ENCODE measurements at places on chromosomes 11 and 22. TPM values are rescaled to one million over a fixed set of nuclear protein-coding genes. Genes with fewer than 3 reads are reported as not detected.

- no peaks in the 10 kb centered on the region for H3K36me3 ChIP-seq
- H3K27me3 ChIP-seq: peaks cover 10% of the 10 kb centered on the region
- H3K27ac ChIP-seq: no peak overlapping the region
- peaks cover 18% of the 10 kb centered on the region for H3K4me1 ChIP-seq
- H3K4me3 ChIP-seq: no peak overlapping the region
These were observed 110.9 kb downstream of the TSPAN18 start for GRCh38 chr11:44837661-44838060.

PKNOX2 gene
- total RNA-seq: 1.1 TPM

DNA sequence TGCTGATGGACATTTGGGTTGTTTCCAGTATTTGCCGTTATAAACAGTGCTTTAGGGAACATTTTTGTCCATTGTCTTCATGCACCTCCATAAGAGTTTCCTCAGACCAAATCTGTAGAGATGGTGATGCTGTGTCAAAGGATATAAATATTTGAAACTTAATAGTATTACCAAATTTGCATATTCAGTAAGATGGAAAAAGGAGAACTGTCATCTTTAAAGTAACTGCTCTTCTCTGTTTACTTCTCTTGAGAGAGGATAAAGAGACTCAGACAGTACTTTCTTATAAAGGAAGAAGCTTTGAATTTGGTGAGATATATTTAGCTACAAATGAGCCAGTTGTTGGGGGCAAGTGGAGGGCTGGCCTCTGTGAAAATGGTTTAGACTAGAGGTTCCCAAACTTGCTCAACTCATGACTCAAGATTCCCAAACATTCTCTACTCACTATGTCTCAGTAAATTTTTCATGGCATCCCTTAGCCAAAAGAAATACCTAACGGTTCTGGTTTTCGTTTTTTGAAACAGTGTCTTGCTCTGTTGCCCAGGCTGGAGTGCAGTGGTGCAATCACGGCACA, 26.2 kb downstream of the SHISA8 start:
- DNase-seq: peak; percentile 58
- no peaks in the 10 kb centered on the region for H3K4me1 ChIP-seq
- H3K4me3 ChIP-seq: no peak overlapping the region
- H3K27ac ChIP-seq: no peak overlapping the region
- H3K27me3 ChIP-seq: no peaks in the 10 kb centered on the region

GRCh38 chr11:122202161-122202950, 86.3 kb upstream of the BLID start:
- H3K36me3 ChIP-seq: peaks cover 12% of the 10 kb centered on the region
- H3K27ac ChIP-seq: peak overlapping the region; percentile 98
- H3K4me3 ChIP-seq: peak overlapping the region; percentile 54
- peaks cover 39% of the 10 kb centered on the region for H3K4me1 ChIP-seq
- peak; percentile 83 for DNase-seq
